Cerebellar cortex (tissue), 1 donor: ENCODE measurements at places on chromosomes 6 and 20.

- peak; percentile 9 for DNase-seq
These were observed 33.8 kb upstream of the MRPS10 start for GRCh38 chr6:42251500-42251899.

DNA sequence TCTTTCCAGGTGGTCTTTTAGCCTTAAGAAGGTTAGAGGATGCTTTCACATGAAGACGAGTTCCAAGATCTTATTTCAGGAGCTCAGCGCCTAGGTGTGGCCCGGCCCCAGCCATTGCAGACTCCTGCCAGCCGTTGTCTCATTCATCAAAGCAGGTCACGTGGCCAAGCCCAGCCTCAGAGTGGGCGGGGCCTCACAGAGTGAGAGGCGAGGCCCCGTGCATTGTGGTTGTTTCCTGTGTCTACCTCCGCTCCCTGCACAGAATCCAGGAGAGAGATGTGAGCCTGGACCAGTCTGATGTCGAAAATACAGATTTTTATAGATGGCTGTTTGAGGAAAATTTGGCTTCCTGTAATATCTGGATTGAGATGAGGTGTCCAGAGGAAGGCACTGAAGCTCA lies 49.2 kb upstream of the CST5 start:
- no peak for DNase-seq

DNA sequence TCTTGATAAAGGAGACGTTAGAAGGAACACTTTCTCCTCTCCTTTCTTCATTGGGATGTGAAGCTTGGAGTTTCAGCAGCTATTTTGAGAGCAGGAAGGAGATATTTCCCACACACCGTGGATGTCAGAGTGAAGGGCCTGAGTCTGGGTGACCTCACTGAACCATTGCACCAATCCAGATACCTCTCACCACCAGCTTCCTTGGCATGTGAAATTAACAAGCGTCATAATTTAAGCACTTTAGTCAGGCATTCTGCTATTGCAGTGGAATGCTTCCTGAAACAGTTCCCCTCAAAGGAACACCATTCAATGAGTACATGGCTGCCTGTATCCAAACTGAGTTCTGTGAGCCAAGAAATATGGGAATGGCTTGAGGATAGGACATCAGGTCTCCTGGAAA lies 83.7 kb downstream of the CHMP4B start:
- no peak for DNase-seq

DNA sequence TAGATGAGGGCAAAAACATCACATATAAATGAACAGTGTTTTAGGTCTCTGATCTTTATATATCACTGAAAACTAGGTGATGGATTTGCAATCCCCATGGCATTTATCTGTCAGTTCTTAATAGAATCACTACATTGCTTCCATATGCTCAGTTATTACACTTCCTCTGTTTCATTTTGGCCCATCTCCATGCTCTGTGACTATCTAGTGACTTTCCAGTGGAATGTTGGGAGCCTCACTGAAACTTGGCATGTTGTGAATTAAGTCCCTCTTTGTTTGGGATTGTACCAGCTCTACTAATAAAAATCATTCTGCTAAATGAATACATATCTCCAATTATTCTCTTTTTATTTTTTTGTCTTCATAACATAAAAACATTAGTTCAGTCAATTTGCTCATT lies 226.1 kb upstream of the CEP162 start:
- no peak for DNase-seq

- no peak for DNase-seq
These were observed 124.6 kb upstream of the ARMC2 start for GRCh38 chr6:108723594-108723993.

GRCh38 chr6:149921361-149921760 lies 1.6 kb downstream of the RAET1G start:
- DNase-seq = no peak

DNA sequence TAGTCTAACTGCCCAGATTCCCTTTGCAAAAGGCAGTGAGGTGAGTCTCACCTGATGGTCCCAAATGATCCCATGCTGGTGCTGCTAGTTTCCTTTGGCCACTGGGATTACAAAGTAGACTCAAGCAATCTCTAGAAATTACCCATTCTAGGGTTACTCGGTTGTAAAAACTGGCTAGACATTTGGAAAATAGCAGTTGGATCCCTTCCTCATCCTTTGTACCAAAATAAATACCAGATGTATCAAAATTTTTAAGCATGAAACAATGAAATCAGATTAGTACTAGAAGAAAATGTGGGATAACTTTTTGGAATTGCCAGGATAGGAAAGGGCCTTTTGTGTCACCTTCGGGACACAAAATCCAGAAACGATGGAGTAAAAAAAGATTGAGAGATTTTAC lies 112.9 kb upstream of the TOP1 start:
- DNase-seq = no peak

DNA sequence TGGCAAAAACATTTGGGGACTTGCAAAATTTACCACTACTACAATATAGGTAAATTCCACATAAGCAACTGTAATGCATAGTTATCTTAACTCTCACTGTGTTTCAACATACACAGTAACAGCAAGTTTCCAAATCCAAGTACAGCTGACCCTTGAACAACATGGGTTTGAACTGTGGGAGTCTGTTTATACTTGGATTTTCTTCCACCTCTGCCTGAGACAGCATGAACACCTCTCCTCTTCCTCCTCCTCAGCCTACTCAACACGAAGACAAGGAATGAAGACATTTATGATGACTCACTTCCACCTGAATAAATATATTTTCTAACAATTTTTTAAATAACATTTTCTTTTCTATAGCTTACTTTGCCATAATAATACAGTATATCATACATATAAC lies 25.6 kb downstream of the MAN1A1 start:
- DNase-seq = no peak

GRCh38 chr6:114649298-114649697 lies 306.5 kb upstream of the HS3ST5 start:
- DNase-seq = no peak

DNA sequence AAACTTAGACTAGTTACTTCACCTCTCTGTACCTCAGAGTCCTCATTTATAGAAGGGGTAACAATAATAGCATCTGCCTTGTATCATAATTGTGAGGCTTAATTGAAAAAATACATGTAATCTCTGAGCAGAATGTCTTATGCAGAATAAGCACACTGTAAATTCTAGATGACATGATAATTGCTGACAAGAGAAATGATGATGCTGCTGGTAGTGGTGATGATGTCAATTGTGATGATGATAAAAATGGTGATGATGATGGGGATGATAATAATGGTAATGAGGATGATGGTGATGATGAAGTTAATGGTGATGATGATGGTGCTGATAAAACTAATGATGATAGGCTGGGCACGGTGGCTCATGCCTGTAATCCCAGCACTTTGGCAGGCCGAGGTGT lies 346.1 kb upstream of the CDH4 start:
- DNase-seq = no peak

DNA sequence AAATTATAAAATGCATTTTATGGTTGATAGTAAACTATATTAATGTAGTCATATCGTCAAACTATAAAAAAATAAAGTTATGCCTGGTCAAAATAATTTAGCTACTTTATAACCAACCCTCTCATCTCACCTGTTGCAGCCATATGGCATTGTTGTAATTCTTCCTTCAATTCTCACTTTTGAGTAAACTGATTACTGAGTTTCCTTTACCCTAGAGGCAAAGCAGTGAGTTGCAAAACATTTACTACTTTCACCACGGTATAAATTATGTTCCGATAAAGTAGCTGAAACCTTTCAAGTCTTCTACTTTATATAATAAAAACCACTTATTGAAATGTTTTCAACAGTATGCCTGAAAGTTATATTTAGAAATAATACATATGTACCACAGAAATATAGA lies 113.8 kb downstream of the AHI1 start:
- no peak for DNase-seq

DNA sequence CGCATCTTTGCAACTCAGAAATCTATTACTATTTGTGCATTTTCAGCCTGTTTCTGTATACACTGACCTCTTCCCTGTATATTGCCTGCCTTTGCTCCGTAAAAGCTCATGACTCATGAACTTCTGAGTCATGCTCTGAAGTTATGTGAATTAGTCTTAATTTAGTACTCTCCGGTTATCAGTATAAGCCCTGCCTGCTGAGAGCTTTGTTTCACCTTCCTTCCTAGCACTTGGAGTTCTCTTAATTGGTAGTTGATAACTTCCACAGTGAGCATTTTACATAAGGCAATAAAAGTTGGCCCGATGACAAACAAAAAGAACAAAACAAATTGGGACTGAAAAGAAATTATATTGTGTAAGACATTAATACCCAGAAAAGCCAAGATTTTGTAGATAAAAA lies 231.4 kb downstream of the GJA1 start:
- DNase-seq = peak; percentile 39

GRCh38 chr20:36848677-36849076 lies 27.3 kb upstream of the TLDC2 start:
- DNase-seq = no peak

GRCh38 chr6:43890197-43891062 lies 120.4 kb downstream of the VEGFA start:
- DNase-seq = no peak

- DNase-seq = no peak
These were observed 69.5 kb downstream of the TINAG start for GRCh38 chr6:54377776-54378175.

DNA sequence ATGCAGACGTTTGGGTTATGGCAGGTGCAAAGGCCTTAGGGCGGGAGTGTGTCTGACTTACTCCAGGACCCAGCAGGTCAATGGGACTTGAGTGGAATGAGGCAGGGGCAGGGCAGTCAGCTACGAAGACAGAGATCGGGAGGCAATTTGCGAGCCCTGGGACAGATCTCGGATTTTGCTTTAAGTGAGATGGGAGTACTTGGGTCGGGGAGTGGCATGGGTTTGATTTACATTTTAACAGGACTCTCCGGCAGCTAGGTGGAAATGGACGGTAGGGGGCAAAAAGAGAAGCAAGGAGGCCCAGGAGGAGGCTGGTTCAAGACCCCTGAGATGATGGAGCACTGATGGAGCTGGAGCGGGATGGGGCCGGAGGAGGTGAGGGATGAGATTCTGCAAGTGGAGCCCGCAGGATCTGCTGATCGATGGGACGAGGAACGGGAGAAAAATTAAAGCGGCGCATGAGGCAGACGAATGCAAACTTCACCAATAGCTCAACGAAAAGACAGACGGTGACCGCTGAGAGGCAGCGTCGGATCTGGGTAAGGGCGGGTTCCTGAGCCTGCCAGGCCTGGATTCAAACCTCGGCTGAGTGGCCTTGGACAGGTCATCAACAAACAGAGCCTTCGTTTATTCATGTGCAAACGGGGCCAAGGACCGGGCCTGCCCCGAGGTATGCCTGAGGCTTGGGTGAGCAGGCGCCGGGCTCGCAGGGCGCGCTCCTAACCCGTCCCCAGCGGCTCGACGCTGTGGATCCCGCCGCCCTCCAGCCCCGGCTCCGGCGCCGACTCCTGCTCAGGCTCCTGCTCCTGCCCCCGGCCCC lies 756 bp upstream of the RBCK1 start:
- DNase-seq = peak; percentile 82

DNA sequence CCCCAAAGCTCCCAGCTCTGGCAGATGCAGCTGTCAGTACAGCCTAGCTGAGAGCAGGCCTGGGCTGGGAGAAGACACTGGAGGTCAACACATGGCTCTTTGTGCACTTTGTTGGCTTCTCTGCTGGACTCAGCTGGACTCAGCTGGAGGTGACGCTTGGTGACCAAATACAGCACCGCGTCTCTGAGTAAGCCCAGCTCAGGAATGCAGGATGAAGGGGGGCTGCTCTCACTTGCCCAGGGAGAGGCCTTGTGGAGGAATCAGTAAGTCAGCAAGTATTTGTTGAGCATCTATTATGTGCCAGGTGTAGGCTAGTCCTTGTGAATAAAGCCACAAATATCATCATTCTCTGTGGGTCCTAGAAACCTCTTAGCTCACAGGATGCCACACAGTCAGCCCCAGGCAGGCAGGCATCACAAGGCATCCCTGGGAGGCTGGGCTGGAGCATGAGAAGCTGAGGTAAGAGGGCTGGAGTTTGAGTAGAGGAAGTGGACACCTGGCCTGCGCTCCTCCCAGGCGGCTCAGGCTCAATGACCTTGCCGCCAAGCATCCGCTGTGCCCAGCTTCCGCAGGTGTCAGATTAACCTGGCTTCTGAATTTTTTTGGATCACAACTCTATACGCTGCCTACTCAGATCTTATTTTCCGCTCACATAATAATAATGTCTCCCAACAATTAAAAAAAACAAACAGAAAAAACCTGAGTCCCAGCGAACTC lies 95.4 kb downstream of the TMEM170B start:
- DNase-seq = no peak
